Fibroblast of lung (primary cell): ENCODE measurements at places on chromosomes 2 and 18.

DNA sequence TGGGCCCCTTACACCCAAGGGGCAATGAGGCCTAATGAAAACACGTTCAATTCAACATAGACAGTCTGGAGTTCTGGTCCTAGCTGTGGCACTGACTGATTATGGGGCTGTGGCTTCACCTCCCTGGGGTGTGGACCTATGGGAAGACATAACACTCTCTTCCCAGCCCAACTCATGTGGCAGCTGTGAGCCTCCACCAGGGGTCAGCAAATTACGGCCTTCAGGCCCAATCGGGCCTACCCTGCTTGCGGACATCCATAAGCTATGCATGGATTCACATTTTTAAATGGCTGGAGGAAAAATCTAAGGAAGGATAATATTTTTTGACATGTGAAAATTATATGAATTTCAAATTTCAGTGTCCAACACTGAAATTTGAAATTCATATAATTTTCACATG, 101.3 kb downstream of the LOXHD1 start:
- H3K4me3 ChIP-seq, result no peak overlapping the region
- H3K27me3 ChIP-seq, result no peaks in the 10 kb centered on the region
- H3K36me3 ChIP-seq, result no peaks in the 10 kb centered on the region
- H3K27ac ChIP-seq, result no peak overlapping the region

DNA sequence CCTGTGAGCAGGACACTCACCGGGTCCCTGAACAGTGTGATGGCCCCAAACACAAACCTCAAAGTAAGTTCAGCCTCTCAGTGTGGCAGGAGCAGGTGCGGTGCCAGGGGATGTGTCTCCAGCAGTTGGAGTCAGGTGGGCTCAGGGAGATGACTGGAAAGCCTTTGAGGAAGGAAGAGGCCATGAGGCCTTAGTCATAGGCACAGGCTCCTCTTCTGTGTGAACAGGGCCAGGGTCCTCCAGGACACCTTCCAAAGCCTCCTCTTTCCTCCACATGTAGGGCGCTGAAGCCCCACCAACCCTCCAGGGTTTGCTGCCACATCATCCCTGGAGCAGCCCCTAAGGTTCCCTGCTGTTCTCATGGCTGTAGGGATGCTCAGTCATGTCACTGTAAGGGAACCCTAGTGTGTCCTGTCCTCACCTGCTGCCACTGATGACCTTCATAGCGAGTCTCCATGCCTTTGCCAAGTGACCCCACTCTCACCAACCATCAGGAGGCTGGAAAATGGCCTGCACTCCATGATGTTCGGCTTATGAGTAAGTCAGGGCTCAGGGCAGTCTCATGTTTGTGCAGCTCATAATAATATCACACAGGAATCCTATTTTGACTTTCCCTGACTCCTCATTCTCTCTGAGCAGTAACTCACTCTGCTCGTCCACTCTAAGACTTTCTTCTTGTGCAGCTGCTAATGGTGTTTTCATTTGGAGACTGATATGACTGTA, 1152.9 kb downstream of the RPIA start:
- H3K4me1 ChIP-seq, result no peaks in the 10 kb centered on the region
- no peaks in the 10 kb centered on the region for H3K27me3 ChIP-seq
- H3K36me3 ChIP-seq, result no peaks in the 10 kb centered on the region
- DNase-seq, result no peak

GRCh38 chr2:34799556-34799955, 1200.5 kb upstream of the FAM98A start:
- no peaks in the 10 kb centered on the region for H3K36me3 ChIP-seq
- DNase-seq, result no peak

DNA sequence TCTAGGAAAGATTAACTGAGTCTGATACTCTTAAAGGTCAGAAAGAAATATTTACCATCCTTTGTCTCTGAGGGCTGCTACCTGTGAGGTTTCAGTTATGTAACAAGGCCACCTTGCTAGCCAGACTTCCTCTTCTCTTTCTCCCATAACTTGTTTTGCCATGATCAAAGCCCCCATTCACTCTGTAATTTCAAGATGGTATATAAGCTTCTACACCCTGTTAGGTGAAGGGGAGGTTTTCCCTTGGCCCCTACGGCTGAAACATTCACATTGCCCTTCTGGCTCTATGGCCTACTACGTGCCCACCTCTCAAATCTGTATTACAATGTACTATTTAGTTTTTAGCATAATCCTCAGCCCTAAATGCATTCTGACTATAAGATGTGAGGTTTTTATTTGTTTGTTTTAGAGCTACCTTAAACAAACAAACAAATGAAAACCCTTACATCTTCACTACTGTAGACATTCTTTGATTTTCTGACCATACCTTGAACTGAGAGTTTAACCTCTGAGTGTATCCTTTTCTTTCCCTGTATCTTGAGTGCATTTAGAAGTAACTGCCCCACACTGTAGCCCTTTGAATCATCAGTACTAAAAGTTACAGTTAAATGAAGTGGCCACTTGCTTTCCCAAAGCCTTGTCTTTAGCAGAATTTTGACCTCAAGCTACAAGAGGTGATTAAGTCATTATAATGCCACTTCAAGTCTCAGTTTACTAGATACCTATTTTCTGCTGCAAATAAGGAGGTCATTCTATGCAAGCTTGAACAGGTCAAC, 332.2 kb downstream of the SOCS6 start:
- H3K4me1 ChIP-seq, result no peaks in the 10 kb centered on the region
- DNase-seq, result no peak
- no peak overlapping the region for H3K4me3 ChIP-seq
- no peak overlapping the region for H3K27ac ChIP-seq
- no peaks in the 10 kb centered on the region for H3K36me3 ChIP-seq

DNA sequence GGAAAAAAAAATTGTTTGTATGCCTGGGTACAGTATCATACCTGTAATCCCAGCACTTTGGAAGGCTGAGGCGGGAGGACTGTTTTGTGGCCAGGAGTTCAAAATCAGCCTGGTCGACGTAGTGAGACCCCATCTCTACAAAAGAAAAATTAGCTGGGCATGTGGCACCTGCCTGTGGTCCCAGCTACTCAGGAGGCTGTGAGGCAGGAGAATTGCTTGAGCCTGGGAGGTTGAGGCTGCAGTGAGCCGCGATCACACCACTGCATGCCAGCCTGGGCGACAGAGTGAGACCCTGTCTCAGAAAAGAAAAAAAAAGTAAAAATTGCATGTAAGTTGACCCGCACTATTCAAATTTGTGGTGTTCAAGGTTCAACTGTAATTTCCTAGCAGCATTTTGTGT, 32.9 kb downstream of the YIPF4 start:
- DNase-seq, result no peak
- no peaks in the 10 kb centered on the region for H3K27me3 ChIP-seq
- H3K4me3 ChIP-seq, result no peak overlapping the region
- H3K27ac ChIP-seq, result no peak overlapping the region
- H3K4me1 ChIP-seq, result no peaks in the 10 kb centered on the region
- no peaks in the 10 kb centered on the region for H3K36me3 ChIP-seq

DNA sequence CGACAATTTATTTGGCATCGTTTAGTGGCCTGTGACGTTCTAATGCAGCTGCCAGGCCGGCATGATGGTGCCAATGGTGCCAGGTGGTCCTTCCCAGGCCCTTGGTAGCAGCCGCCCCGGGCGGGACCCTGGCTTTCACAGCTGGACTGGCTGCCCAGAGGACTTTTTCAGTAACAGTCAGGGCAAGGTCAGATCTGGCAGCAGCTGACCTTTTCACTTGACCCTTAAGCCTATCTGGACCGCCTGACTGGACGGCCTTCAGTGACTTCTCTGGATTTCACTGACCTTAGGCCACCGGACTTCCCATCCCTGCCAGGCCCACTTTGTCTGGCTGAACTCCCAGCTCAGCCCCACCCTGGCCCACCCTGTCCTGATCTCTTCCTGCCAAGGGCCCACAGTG, 15.9 kb downstream of the TRIB2 start:
- peaks cover 19% of the 10 kb centered on the region for H3K4me1 ChIP-seq
- peaks cover 15% of the 10 kb centered on the region for H3K36me3 ChIP-seq
- H3K27me3 ChIP-seq, result no peaks in the 10 kb centered on the region
- no peak overlapping the region for H3K4me3 ChIP-seq
- no peak overlapping the region for H3K27ac ChIP-seq
- DNase-seq, result no peak

DNA sequence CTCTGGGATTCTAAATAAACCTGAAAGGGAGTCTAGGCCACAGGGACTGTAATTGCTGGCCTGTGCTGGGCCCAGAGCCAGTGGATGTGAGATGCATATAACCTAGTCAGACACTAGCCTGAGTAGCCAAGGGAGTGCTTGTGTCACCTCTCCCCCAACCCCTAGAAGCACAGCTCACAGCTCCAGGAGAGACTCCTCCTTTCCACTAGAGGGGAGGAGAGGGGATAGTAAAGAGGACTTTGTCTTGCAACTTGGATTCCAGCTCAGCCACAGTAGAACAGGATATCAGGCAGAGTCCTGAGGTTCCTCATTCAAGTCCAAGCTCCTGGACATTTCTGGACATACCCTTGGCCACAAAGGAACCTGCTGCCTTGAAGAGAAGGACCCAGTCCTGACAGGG, 18.4 kb upstream of the EVA1A start:
- H3K27me3 ChIP-seq, result no peaks in the 10 kb centered on the region
- no peaks in the 10 kb centered on the region for H3K4me1 ChIP-seq
- no peak overlapping the region for H3K27ac ChIP-seq
- no peak for DNase-seq
- H3K36me3 ChIP-seq, result no peaks in the 10 kb centered on the region

DNA sequence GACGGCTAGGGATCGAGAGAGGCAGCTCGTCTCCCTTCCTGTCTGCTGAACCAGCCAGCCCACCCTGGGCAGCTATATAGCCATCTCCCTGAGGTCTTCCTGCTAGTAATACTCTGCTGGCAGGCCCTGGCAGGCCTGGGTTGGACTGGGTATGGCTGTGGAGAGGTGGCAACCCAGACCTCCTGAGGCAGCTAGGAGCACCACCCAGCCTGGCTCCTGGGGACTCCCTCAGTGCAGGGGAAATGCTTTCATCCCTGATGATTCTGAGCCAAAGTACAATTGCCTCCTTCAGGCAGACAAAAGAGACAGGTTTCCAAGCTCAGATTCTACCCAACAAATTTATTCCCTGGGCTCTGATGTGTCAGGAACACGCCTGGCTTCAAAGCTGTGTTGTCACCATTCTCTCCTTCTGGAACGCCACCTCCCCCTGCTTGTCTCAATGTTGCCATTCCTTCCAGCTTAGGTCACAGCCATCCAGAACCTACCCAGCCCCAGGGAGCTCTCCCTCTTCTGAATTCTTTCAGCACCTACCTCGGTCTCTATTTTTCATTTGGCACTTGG, 4.7 kb upstream of the DNAJB2 start:
- no peak overlapping the region for H3K4me3 ChIP-seq
- DNase-seq, result peak; percentile 42
- H3K27me3 ChIP-seq, result peaks cover 7% of the 10 kb centered on the region
- H3K36me3 ChIP-seq, result no peaks in the 10 kb centered on the region

GRCh38 chr2:231810905-231811304, 24.7 kb downstream of the COPS7B start:
- H3K4me1 ChIP-seq, result peaks cover 8% of the 10 kb centered on the region
- peak; percentile 74 for DNase-seq
- H3K4me3 ChIP-seq, result no peak overlapping the region
- H3K36me3 ChIP-seq, result peaks cover 8% of the 10 kb centered on the region
- no peak overlapping the region for H3K27ac ChIP-seq

DNA sequence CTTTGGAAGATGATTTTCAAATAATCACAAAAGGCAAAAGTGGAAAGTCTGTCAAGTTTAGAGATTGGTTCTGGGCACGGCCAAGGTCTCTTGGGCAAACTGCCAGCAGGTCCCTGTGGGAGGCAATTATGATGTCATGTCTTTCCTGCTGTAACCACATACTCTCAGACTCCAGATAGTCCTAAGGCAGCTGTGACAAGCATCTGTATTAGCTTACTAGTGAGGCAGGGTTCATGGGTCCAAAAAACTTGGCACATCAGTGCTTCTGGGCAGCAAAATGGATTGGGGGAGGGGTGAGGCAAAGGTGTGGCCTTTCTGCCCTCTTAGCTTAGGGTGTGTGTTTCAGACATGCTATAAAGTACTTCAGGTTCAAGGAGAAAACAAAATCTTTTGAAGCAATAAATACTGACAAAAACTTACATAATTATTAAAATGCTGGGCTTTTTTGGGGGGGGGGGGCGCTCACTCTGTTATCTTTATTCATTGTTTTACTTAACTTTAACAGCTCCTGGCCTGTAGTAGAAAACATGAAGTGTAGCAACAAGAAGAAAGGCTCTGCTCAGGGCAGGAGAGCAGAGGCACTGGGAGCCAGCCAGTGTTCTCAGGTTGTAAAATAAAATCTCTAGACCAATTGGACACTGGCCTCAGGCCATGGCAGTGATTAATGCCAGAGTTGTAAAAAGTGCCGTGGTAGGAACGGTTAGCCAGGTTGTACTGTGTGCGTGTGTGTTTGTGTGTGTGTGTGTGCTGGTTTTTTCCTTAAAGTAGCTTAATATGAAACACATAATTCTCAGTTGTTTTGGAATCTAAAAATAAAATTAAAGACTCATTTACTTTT, 14.3 kb upstream of the TANC1 start:
- H3K36me3 ChIP-seq, result no peaks in the 10 kb centered on the region
- peak; percentile 93 for DNase-seq
- no peak overlapping the region for H3K27ac ChIP-seq
- H3K27me3 ChIP-seq, result no peaks in the 10 kb centered on the region
- H3K4me3 ChIP-seq, result no peak overlapping the region
- H3K4me1 ChIP-seq, result peaks cover 2% of the 10 kb centered on the region

DNA sequence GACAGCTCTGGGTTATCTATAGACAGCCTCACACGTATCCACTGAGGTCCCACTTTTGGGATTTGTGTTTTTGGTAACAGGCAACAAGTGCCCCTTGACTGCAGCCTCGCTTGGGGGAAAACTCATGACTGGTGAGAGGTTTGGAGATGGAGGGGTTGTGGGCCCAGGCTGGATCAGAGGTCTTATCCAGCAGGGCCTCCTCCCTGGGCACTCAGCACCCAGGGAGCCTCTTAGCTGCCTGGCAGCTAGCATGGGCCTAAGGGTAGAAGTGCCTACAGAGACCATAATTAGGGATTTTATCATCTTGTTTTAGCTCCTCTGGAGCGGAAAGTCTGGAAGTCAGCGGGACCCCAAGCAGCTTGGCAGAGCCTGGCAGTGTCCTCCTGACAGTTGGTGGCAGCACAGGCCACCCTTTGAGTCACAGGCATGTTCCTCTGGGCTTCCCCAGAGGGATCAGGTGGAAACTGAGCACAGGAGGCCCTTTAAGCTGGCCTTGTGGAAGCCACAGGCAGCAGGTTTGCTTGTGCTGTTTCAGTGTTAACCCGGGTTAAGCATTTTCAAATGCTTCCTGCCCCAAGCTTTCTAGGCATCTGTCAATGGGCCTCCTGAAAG, 143.1 kb downstream of the KCTD1 start:
- H3K36me3 ChIP-seq, result no peaks in the 10 kb centered on the region
- peak; percentile 61 for DNase-seq
- no peak overlapping the region for H3K27ac ChIP-seq
- H3K4me3 ChIP-seq, result no peak overlapping the region

GRCh38 chr2:26585100-26585499, 56.1 kb downstream of the CIB4 start:
- no peaks in the 10 kb centered on the region for H3K4me1 ChIP-seq
- peaks cover 18% of the 10 kb centered on the region for H3K27me3 ChIP-seq
- H3K4me3 ChIP-seq, result no peak overlapping the region
- no peak overlapping the region for H3K27ac ChIP-seq
- DNase-seq, result no peak

- no peak overlapping the region for H3K27ac ChIP-seq
- H3K36me3 ChIP-seq, result no peaks in the 10 kb centered on the region
- H3K4me3 ChIP-seq, result no peak overlapping the region
- no peaks in the 10 kb centered on the region for H3K4me1 ChIP-seq
Measured at GRCh38 chr2:128489526-128490273, 171.0 kb upstream of the HS6ST1 start.

GRCh38 chr2:10947005-10947440, 35.3 kb downstream of the KCNF1 start:
- H3K4me1 ChIP-seq, result peaks cover 9% of the 10 kb centered on the region
- no peaks in the 10 kb centered on the region for H3K36me3 ChIP-seq
- peaks cover 2% of the 10 kb centered on the region for H3K27me3 ChIP-seq
- peak; percentile 54 for DNase-seq
- H3K27ac ChIP-seq, result no peak overlapping the region
- no peak overlapping the region for H3K4me3 ChIP-seq
